ENCODE measurements at places on chromosomes 7 and 10.

GRCh38 chr7:106287786-106288185 lies 3.0 kb upstream of the NAMPT start:
- no peak for DNase-seq

- no peak for DNase-seq
These were observed 5.6 kb downstream of the RHBDD2 start for GRCh38 chr7:75884476-75884875.

DNA sequence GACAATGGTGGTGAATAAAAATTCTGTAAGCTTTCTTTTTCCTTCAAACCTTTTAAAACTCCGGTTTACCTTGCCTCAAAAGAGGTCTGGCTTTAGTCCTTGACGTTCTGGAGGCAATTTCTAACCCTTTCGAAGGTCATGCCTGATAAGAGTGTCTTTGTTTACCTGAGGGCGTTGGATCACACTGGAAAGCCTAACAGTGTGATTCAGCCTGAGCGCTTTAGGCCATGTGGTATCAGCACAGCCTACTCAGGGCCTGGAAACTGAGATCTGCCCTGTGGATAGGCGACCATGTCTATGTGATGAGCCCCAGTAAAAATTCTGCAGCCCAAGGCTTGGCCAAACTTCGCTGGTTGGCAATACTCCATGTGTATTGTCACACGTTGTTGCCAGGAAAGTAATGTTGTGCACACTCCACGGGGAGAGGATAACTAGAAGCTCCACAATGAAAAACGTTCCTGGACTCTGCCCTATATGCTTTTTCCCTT lies 10.7 kb downstream of the CCDC6 start:
- no peak for DNase-seq

- DNase-seq, result no peak
These were observed 91.3 kb downstream of the AVL9 start for GRCh38 chr7:32586291-32587221.

- DNase-seq, result no peak
These were observed 15.4 kb downstream of the PTEN start for GRCh38 chr10:87878664-87879459.
